ENCODE measurements at places on chromosomes 12 and 14.

DNA sequence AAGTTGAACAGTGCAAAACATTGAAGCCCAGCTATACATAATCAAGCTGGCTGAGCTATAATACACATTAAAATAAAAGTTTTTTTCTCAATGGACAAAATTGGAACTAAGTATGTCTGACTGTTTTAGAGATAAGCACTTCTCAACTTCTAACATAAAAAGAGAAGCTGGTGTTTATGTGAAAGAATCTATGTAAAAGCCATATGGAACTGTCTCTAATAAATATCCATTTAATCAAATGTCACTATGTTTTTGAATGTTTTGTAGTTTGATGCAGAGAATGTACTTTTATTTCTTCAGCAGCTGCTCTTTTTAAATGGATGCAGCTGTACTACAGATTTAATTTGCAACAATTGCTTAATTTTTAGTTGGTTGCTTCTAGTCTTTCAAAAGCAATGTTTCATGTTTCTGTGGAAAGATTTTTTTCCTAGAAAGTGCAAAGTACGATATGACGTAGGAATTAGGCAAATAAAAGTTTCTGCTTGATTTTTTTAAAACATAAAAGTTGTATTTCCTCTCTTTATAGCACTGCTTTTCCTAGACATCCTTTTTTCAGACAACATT, 114.2 kb downstream of the PDE3A start:
- no peak for DNase-seq

GRCh38 chr12:108009442-108010070, 119.5 kb upstream of the WSCD2 start:
- DNase-seq: no peak

DNA sequence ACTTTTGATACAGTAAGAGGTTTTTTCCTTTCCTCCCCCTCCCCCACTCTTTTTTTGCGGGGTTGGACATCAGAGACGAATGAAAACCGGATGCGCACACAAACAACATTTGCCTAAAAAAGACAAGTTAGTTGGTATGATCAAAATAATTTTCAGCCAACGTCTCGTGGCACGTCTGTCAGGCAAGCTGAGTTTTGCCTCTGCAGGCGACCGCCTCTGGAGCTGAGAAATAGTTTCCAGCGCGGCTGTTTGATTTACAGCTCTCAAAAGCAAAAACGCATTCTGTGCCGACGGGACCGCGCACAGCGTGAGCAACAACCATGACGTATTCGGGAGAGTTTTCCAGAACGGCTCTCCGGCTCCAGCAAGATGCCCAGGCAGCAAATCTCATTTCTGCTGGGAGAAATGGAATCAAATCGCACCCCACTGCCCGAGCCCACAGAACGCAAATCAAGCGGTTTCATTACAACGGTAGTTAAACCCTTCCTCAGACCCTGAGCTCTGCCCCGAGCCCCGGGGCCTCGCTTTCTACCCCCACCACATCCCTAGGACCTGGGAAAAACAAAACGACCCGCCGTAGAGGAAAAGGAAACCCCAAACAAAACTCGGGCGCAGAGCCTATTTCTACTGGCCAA, 14.2 kb upstream of the CALM1 start:
- DNase-seq: peak; percentile 62

DNA sequence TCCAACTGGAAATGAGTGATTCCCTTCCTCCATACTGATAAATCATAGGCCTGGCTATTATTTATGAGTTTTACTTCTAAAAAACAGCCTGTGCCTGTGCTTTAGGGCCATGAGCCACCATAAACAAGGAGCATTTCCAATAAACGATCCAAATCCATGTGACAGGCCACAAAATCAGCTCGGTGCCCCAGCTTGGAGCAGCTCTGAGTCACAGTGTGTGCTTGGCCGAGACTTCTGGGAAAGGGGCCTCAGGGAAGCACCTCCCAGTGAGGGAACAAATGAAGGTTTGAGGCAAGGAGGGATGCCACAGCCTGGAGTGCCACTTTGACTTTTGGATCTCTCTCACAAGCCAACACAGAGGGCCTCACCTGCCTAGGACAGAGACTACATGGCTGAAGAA, 190.4 kb downstream of the NTF3 start:
- DNase-seq: no peak

DNA sequence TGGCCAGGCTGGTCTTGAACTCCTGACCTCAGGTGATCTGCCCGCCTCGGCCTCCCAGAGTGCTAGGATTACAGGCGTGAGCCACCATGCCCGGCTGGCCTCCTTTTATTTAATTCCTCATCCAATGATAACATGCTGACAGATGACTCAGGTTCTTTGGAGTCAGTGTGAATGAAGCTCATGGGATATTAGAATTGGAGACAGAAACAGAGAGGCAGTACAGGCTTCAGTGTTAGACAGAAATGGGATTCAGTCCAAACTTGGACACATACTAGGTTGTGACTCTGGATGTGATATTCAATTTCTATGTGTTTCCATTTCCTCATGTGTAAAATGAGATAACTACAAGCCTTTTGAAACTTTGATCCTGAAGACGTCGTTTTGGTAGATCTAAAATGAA, 47.3 kb downstream of the PDE3A start:
- no peak for DNase-seq

DNA sequence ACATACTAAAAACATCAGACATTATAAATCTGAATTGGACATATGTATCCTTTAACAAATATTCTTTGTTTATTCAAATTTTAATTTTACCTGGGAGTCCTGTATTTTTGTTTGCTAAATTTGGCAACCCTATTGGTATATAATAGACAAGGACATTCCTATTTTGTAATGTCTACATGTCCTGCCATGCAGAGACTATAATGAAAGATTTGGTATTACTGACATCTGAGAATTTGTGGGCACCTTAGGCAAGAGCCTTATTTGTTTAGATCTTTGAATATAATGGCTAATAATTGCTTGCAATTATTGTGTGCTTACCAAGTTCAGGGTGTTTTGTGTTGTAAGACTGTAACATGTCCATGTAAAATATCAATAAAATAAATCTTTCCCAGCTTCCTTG, 334.4 kb downstream of the KCNH5 start:
- no peak for DNase-seq

Data from stimulated activated CD4-positive, alpha-beta T cell treated with anti-CD3 and anti-CD28 coated beads, TNF-alpha, amount 100 ng/mL, for 48 hours (primary cell).